ENCODE measurements at places on chromosomes 1 and 21.

DNA sequence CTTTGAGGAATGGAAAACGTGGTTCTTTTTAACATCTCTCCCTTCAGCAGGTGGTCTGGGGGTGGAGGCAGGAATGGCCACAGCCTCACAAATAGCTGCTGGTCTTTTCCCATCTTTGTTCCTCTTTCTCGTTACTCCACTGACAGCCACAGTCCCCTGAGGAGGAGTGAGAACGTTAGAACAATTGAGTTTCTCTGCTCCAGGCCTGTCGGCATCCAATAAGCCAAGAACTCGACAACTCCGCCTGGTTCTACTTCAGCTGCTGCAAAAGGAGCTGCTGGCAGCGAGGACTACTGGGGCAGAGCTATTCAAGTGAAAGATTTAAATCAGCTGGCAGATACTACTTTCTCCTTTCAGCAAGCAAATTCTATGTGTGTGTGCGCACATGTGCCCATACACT is 169.5 kb upstream of the GALNT2 start:
- DNase-seq, result no peak

DNA sequence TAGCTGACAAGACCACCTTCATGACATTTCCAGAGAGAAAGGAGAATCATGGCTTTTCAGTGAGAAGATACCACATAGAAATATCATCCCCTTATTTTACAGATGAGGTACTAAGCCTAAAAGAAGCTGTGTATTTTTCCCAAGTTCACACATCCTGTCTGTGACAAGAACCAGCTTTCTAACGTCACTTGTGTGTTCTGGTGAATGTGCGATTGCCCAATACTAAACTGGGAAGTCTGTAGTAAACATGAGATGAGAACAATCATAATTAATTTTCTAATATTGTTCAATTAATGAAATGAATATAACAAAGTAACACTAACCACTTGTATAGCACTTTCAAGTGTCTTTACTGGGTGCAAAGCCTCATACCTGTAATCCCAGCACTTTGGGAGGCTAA is 46.0 kb downstream of the PTGER3 start:
- DNase-seq, result no peak

DNA sequence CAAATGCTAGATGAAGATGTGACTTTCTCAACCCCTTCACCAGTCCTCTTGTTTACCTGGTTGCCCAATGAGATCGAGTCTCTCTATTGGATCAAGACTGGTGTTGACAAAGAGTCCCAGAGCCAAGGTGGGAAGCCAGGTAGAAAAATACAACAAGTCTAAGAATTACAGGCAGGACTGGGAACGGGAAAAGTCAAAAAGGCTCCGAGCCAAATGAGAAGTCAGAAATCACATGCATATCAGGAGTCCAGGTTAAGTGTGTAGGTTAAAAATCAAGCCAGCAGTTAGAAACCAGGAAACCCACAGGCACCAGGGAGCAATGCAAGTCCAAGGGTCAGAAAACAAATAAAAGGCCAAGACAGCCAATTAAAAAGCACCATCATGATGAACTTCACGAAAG is 27.4 kb upstream of the DUSP23 start:
- DNase-seq, result no peak

- DNase-seq, result no peak
These were observed 26.3 kb upstream of the SLC5A9 start for GRCh38 chr1:48196237-48196636.

- no peak for DNase-seq
These were observed 35.8 kb downstream of the HHAT start for GRCh38 chr1:210364479-210364878.
